NCI-H748 treated with DMSO at 0.1 percent for 48 hours (cell line): ENCODE measurements at places on chromosomes 3 and 15.

GRCh38 chr3:28232659-28233058 is 8.8 kb upstream of the CMC1 start:
- no peak for DNase-seq

- no peak for DNase-seq
These were observed 21.9 kb downstream of the OXNAD1 start for GRCh38 chr3:16286751-16287543.

DNA sequence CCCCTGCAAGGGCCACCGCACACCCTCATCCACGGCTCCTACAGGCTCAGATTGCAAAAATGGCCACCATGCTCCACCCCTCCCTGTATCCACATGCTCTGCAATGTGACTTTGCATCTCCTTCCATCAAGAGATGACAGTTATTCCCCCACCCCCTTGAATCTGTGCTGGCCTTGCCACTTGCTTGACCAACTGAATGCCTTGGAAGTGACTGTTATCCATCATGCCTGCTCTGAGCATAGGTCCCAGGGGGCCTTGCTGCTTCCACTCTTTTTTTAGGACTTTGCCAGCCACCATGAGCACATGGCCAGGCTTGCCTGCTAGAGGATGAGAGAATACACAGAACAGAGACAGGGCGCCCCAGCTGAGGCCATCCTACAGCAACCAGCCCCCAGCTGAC is 13.6 kb downstream of the HAPLN3 start:
- DNase-seq = no peak

- DNase-seq = no peak
These were observed 90.4 kb downstream of the FOXP1 start for GRCh38 chr3:71492974-71493771.

DNA sequence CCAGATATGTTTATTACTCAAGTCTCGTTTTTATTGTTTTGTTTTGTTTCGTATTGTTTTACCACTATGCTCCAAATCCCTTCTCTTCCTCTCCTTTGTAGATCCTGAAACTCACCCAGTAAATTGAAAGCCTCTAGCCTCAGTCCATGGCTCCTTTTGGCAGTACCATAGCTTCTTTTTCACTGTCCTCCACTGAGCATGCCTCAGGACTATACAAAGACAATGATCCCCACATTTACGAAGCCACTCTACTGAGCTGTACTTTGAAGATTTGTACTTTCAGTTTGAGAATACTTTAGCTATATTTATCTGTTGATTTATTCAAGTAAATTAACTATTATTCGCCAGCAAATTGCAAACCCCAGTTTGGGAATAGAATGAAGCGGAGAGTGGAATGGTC is 159.1 kb upstream of the SLITRK3 start:
- no peak for DNase-seq

GRCh38 chr15:63020759-63021430 is 21.7 kb upstream of the TPM1 start:
- no peak for DNase-seq

- no peak for DNase-seq
These were observed 337.3 kb upstream of the TBC1D5 start for GRCh38 chr3:18079739-18080138.

- no peak for DNase-seq
These were observed 23.9 kb upstream of the RHO start for GRCh38 chr3:129504471-129505100.

DNA sequence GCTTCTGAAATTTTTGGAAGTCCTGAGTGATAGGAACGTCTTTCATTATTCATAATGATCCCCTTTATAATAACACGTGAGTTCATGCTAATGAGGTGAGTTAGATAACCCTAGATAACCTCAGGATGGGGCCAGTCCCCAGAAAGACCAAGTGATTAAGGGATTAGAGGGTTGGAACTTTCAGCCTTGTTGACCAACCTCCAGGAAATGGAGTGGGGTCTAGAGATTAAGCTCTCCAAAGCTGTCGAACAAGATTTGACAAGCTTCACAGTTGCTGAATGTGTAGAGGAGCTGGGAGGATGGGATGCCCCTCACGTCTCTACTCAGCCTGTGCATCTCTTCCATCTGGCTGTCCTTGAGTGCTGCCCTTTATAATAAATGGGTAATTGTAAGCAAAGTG is 107.1 kb downstream of the ZMAT3 start:
- no peak for DNase-seq

- DNase-seq = no peak
These were observed 345.7 kb upstream of the C2CD4B start for GRCh38 chr15:62510791-62511190.

GRCh38 chr3:48929358-48930035 is 10.9 kb downstream of the ARIH2 start:
- no peak for DNase-seq

DNA sequence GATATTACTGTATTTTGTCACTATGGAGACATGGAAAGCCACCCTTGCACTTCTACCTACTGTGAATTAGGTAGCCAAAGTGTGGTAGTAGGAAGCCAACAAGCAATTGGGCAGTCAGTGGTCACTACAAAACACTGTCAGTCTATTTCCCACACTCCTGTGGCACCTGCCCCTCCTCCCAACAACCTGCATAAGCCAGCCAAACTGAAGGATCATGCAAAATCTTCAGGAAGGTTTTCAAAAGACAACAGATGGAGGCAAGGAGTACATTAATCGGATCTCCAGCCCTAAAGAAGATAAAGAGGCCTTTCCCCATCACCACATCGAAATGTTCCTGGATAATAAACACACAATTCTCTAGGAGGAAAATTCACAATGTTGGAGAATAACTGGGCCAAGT is 11.9 kb downstream of the POMGNT2 start:
- DNase-seq = no peak

DNA sequence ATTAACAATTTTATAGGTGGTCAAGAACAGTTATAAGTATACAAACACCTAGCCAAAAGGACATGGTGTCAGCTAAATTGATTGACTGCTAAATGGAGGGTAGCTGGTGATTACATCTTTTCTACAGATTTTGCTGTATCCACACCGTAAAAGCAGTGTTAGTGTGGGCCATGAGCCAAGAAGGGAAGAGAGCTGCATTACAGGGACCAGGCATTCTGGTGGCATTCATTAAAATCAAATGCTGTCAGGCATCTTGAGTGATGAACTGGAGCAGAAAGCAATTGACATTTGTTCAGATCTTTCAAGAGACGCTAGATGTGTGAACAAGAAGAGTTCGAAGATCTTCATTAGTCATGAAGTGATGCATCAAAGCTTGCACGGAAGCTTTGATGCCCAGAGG is 177.9 kb downstream of the ARPP21 start:
- no peak for DNase-seq

GRCh38 chr3:137766041-137766875 is 2.1 kb downstream of the SOX14 start:
- DNase-seq = no peak

DNA sequence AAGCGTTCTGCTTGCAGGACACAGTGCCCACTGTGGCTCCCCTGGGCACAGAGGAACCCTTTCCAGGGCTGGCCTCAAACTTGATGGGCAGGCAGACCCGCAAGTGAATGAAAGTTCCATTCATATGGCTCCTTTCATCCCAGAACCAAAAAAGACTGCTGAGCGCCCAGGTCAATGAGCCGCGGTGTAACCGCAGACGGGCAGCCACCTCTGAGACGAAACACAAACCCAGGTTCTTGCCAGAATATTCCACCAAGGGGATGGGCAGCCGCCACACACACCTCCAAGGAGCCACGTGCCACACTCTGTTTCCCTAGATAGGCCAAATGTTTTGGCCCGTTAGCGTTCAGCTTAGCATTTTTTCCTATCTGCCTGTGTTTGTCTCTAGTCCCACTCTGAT is 82.8 kb upstream of the IGF1R start:
- no peak for DNase-seq

DNA sequence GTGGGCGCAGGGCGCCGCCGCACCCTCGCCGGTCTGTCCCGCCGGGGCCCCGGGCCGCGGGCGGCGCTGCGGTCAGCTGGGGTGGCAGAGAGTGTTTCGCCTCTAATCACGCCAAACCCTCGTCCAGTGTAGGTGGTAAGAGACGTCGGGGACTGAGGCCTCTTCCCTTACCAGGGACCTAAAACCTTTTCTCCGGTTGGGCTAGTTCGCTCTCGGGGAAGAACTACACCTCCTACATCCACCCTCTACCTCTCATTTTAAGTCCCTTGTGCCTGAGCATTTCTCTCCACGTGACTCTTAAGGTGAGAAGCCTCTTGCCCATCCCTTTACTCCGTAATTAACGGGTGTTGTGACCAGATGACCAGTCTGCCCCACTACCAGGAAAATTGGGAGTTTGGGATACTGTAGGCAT is 520 bp downstream of the TMEM42 start:
- no peak for DNase-seq

GRCh38 chr3:186109897-186110803 is 1.3 kb upstream of the ETV5 start:
- DNase-seq = no peak

DNA sequence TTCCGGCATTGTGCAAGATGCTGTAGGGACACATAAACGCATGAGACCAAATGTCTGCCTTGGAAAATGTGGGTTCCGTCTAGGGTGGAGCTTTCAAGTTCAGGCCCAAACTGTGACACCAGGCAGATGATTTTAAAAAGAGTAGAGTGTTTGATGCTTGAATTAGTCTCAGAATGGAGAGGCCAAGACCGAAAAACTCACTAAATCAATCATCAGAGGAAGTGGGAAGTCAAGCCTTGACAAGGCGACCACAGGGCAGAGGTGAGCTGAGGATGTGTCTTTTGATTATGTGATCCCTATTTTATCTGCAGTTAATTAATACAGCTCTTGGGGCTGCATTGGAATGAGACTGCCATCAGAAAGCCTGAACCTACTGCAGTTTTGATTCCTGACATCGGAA is 275.4 kb downstream of the ABHD5 start:
- DNase-seq = no peak

DNA sequence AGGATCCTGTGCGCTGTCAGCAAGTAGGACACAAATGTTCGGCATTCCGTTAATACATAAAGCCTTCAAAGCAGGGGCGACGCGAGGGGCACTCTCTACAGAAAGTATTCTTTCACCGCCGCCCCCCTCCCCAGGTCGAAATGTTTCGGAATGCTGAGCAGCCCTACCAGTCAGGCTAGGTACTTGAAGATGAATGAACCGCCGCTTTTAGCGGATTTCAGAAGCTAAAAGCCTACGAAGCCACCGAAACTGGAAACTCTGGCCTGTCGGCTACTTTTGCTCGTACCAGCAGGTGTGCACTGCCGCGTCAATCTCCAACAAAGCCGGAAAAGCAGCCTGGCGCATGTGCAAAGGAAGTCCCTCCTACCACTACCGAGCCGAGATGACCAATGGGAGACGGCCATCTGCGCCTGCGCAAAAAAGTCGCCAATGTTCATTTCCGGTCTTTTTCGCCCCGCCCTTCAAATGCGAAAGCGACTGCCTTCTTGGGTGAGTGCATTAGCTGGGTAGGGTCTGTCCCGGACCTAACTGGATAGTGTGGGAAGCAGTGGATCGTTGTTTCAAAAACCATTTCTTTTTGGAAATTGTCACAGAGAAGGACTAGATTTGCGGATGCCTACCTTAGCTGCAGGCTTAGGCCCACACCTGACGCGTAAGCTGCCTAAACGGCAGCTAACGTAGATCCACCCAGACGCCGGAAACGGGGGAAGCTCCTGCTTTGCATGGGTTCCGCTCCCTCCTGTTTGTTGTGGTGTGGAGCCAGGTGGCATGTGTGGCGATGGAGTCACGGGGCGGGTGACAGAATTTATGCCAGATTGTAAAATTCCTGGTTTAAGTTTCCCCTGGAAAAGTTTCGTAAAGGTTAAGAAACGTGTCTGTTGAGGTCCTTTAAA is at the start of gene WDR5B:
Gene WDR5B (minus strand): TSS at position 301 of the 893 bp plus-strand sequence. CDS start 534 bp downstream, outside the sequence.
- DNase-seq = no peak

DNA sequence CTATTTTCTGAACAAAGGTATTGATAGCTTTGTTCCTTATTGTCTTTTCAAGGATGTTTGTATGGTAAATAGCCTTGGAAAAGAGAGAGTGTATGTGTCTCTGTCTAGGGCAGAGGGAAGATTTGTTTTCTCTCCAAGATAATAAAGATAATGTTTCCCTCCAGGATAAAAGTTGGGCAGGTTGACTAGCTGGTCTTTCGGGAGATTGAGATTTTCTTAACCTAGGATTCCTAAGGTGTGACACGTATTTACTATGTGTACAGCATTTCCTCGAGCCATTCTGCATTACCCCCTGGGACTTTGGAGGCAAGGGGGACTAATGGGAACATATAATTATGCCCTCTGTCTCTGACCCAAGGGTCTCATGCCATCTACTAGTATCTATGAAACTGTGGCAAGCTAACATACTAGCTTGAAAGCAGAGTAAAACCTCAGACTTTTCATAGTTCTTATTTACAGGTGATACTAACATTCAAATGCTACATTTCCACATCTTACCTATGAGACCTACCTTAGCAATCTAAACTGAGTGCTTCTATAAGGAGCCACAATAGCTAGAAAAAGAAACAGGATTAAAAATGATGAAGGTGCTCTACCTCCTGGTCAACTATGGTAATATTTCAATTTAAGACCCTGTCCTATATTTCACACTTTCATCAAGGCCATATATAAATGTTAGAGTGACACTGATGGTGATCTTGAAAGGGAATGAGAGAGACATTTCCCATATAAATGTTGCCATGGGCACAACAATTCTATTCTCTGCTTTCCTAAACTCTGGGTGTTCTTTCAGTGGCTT is 252.9 kb upstream of the CBLB start:
- DNase-seq = no peak

DNA sequence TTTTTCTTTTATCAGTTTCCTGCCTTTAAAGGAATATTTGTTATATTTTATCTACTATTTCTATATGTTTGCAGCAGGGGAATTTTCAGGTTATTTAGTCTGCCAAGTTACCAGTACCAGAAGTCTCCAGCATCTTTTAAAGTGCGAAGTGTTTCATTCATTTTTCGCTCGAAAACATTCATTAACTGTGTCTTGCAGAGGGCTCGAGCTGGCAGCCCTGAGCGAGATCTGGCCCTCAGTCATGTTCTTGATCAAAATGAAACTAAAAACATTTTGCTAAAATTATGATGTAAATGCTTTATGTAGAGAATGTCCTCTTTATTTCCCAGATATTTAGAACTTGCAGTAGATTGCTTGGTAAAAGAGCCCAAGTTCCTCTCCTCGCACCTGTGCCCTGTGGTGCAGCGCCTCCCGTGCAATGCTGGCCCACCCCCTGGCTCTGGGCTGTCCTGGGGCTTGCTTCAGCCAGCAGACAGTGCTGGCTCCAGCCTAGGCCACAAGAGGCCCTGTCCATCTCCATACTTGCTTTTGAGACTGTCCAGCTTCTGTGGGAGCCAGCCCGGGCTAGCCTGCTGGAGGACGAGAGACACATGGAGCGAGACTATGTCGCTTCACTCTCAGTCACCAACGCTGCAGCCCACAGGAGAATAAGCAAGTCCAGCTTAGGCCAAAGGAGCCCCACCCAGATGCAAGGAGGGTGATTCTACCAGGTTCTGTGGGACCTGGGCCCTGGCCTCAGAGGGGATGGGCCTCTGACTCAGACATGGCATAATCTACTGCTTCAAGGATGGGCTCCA is 71.9 kb upstream of the PRR23E start:
- DNase-seq = no peak

- DNase-seq = no peak
These were observed 95.0 kb upstream of the HACD2 start for GRCh38 chr3:123679712-123680386.

- DNase-seq = no peak
These were observed 31.0 kb downstream of the KLHL6 start for GRCh38 chr3:183524476-183524875.

GRCh38 chr15:31528846-31529245 is 202.2 kb downstream of the KLF13 start:
- DNase-seq = no peak

GRCh38 chr15:62089616-62090015 is 22.8 kb downstream of the C2CD4A start:
- no peak for DNase-seq
